ENCODE measurements at places on chromosomes 5 and 9. TPM values are rescaled to one million over a fixed set of nuclear protein-coding genes. Genes with fewer than 3 reads are reported as not detected.

DNA sequence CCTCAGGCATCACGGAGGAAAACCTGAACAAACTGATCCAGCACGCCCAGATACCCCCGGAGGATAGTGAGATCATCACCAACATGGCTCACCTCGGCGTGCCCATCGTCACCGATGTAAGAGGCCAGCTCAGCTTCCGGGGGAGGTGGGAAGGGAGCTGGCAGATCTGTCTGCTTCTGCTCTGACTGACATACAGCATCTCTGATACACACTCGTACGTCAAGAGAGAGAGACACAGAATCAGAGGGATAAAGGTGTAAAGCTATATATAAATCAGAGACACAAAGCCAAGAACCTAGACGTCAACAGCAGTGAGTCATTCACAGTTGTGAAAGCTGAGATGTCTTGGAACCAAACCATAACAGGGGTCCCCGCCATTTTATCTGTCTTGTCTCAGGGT, 30.1 kb upstream of the CFAP157 start:
- H3K36me3 ChIP-seq, result peaks cover 6% of the 10 kb centered on the region
- no peak overlapping the region for H3K27ac ChIP-seq
- no peak for DNase-seq
- no peak overlapping the region for H3K4me3 ChIP-seq
- no peaks in the 10 kb centered on the region for H3K4me1 ChIP-seq

- no peaks in the 10 kb centered on the region for H3K4me1 ChIP-seq
- no peak overlapping the region for H3K27ac ChIP-seq
- no peaks in the 10 kb centered on the region for H3K27me3 ChIP-seq
- H3K36me3 ChIP-seq, result no peaks in the 10 kb centered on the region
- no peak for DNase-seq
- no peak overlapping the region for H3K4me3 ChIP-seq
Measured at GRCh38 chr9:34771007-34771406, 61.1 kb upstream of the CCL21 start.

- no peak overlapping the region for H3K27ac ChIP-seq
- no peak for DNase-seq
- no peaks in the 10 kb centered on the region for H3K36me3 ChIP-seq
- H3K4me1 ChIP-seq, result no peaks in the 10 kb centered on the region
Measured at GRCh38 chr5:159017786-159018185, 81.9 kb downstream of the EBF1 start.

DNA sequence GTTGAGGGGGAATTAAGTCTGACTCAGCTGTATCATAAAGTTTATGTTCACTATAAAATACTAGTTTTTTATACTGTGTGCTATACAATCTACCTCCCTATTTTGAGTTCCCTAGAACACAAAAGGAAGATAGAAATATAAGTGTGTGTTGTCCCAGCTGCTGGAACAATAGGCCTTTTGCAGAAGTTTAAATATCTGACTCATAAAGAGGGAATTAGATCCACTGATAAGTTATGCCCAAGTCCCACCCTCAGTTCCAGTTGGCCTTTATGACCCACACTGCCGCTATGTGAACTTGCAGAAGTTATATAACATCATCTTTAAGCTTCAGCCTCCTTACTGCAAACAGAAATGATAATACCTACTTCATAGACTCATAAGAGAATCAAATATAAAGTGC, 88.5 kb upstream of the DAB2 start:
- no peaks in the 10 kb centered on the region for H3K36me3 ChIP-seq
- no peaks in the 10 kb centered on the region for H3K4me1 ChIP-seq
- no peak overlapping the region for H3K27ac ChIP-seq
- DNase-seq, result no peak

- H3K27me3 ChIP-seq, result no peaks in the 10 kb centered on the region
- no peaks in the 10 kb centered on the region for H3K36me3 ChIP-seq
- no peak for DNase-seq
- no peak overlapping the region for H3K4me3 ChIP-seq
Measured at GRCh38 chr5:173989432-173990082, 587 bp downstream of the C5orf47 start.

The MTRR gene
- total RNA-seq, result 107 TPM
